ENCODE measurements at places on chromosomes 7 and 10.
A peak's percentile ranks its signal among the peaks of the same experiment; 100 is the strongest.

DNA sequence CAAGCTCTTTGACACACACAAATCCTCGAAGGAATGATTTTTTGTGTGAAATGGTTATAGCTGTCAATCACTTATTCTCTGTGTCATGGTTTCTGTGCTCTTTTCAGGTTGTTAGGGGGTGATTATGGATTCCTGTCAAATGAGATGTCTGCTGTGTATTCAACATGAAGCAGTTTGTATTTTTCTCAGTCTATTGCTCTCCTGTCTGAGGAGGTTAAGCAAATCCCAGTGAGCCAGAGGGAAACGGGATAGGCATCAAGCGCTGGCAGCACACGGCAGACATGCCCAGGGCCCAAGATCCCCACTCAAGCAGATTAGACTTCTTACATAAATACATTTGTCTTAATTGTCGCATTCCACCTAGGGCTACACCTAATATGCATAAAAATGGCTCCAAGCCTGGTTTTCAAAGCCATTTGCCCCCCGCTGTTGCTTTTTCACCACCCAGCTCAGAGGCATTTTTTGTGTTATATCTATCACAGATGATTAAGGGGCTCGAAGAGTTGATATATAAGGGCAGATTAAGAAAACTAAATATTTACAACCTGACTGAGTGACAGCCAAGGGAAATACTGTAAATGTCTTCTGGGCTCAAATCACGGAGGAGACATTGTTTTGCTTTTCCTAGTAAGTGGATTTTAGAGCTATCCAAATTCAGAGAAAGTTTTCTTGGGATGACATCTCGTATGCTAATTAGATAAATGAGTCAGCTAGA lies 192.7 kb upstream of the LRGUK start:
- no peak for DNase-seq

GRCh38 chr10:97138174-97138573 lies 47.6 kb downstream of the SLIT1 start:
- no peak for DNase-seq

GRCh38 chr7:1747004-1747801 lies 77.1 kb downstream of the ELFN1 start:
- DNase-seq = no peak

- DNase-seq = no peak
Observed at GRCh38 chr7:109126404-109127050, 556.9 kb downstream of the DNAJB9 start.

- no peak for DNase-seq
Observed at GRCh38 chr10:10125676-10126075, 892.0 kb upstream of the CELF2 start.

- DNase-seq = no peak
Observed at GRCh38 chr10:1737222-1738061, at the start of gene ADARB2. Gene ADARB2, minus strand, starts transcription at chr10:1737525.

- no peak for DNase-seq
Observed at GRCh38 chr10:108469940-108470339, 1305.4 kb upstream of the SORCS1 start.

- no peak for DNase-seq
Observed at GRCh38 chr10:78851647-78852046, 217.1 kb upstream of the ZMIZ1 start.

- DNase-seq = no peak
Observed at GRCh38 chr7:69115788-69116187, 482.5 kb upstream of the AUTS2 start.

DNA sequence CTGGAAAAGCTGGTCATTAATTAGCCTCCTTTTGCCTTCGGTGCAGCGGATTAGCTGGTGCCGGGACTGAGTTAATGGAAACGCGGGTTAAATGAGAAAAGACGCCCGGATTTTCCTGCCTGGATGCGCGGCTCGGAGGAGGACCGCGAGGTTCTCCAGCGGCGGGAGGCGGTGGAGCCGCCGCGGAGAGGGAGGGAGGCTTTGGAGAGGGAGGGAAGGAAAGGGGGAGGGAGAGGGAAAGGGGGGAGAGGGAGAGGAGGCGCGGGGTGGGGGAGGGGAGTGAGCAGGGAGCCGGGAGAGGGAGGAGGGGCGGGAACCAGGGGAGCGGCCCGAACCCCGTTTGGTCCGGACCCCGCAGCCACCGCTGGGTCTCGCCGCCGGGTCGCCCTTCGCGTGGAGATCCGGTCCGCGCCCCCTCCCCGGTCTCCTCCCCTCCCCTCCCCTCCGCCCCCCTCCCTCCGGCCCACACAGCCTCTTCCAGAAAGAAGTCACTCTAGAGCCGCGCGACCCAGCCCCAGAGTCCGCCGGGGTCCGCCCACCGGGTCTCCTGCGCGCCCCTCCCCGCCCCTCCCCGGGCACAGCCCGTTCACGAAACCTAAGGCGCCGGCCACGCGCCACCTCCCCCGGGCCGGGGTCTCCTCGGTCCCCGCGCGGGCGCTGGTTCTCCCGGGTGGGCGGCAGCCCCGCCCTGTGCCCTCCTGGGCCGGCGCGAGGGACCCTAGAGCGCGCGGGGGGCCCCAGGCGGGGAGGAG lies 347.5 kb downstream of the DNAJB6 start:
- DNase-seq = no peak

DNA sequence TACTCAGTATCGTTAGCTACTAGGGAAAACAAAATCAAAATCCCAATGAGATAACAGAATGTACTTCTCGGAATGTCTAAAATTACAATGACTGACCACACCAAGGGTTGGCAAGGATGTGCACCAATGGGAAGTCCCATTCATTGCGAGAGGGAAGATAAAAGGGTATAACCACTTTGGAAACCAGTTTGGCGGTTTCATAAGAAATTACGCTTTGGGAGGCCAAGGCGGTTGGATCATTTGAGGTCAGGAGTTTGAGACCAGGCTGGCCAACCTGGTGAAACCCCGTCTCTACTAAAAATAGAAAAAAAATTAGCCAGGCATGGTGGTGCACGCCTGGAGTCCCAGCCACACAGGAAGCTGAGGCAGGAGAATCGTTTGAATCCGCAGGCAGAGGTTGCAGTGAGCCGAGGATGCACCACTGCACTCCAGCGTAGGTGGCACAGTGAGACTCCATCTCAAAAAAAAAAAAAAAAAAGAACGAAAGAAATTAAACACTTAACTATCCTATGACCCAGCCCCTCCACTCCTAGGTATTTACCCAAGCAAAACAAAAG lies 7.6 kb downstream of the HACD1 start:
- no peak for DNase-seq

GRCh38 chr7:151304856-151305255 lies 36.8 kb upstream of the NUB1 start:
- no peak for DNase-seq

GRCh38 chr7:50455658-50456057 lies 5.5 kb upstream of the FIGNL1 start:
- DNase-seq = no peak

GRCh38 chr10:79434821-79435251 lies 10.6 kb downstream of the ZCCHC24 start:
- no peak for DNase-seq

DNA sequence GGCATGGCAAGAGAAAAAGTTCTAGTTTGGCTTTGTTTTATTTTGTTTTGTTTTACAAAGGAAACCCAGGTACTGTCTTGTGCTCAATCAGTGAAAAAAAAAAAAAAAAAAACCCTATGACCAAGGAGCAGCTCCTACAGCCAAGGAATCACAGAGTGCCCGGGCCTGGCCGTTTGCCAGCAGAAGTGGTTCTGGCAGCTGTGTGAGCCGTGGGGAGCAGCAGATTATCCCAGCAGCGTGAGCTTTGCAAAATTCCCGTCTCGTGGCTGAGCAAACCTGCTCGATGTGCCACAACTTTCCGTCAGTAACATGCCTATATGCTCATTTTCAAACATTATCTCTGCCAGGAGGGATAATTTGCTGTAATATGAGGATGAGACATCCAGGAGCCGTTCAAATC lies 293.7 kb downstream of the POU6F2 start:
- DNase-seq = no peak

GRCh38 chr7:44534501-44534900 lies 6.6 kb downstream of the NPC1L1 start:
- peak; percentile 13 for DNase-seq

- no peak for DNase-seq
Observed at GRCh38 chr10:22626784-22627183, 87.6 kb downstream of the PIP4K2A start.

GRCh38 chr7:2049111-2049781 lies 183.5 kb downstream of the MAD1L1 start:
- no peak for DNase-seq

Data from stimulated activated CD8-positive, alpha-beta memory T cell treated with anti-CD3 and anti-CD28 coated beads, Interleukin-15, amount 100 ng/mL, for 24 hours (primary cell).